ENCODE measurements at places on chromosomes 2 and 18.

DNA sequence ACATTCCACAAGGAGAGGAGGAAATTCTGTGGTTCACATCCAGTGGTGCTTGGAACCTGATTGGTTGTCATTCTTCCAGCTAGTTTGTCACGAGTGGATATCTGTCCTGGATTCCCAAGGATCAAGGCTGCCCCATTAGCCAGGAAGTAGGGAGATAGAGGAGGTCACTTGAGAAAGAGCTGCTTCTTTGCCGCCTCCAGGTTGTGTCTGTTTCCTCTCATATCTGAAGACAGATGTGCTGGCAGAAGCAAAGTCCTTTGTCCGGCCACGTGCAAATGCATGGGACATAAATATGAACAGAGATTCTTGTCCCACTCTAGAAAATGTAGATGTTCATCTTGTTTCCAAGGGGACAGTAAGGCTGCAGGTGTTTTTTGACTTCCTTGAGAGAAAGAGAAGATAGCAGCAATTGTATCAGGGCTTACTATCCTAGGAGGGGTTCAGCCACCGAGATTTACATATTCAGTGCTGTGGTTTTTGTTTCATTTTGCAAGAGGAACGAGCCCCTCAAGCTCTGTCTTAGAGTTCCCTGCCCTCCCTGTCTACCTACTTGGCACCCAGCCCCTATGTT, 174.4 kb downstream of the RPIA start:
- DNase-seq = peak; percentile 16

DNA sequence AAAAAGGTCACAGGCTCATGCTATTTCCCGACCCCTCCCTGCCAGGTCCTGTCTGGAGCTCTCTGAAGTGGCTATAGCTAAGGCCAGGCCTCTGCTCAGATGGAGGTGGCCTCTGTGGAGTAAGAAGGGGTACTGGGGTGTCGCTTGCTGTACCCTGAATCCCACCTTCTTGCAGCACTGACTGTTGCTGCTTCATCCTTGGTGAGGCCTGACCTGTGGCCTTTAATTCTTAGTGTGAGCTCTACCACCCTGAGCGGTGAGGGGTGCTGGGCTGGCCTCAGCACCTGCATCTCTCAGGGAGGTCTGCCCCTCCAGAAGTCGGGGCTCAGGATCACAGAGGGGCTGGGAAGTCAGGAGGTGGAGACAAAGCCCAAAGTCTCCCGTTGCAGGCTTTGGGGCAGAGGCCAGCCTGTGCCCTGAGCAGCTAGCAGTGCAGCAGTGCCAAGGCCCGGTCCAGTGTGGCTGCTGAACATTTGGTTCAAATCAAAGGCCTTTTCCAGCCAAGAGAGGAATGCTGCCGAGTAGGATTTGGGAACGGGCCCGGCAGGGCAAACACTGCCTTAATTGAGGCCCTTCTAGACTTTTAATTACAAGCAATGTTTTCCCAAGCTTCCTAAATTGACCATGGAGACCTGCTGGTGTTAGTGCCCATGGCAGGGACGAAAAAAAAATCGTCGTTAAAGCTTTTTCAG, 133.5 kb upstream of the HAAO start:
- DNase-seq = no peak

GRCh38 chr2:29561628-29562027, 359.8 kb downstream of the ALK start:
- no peak for DNase-seq

DNA sequence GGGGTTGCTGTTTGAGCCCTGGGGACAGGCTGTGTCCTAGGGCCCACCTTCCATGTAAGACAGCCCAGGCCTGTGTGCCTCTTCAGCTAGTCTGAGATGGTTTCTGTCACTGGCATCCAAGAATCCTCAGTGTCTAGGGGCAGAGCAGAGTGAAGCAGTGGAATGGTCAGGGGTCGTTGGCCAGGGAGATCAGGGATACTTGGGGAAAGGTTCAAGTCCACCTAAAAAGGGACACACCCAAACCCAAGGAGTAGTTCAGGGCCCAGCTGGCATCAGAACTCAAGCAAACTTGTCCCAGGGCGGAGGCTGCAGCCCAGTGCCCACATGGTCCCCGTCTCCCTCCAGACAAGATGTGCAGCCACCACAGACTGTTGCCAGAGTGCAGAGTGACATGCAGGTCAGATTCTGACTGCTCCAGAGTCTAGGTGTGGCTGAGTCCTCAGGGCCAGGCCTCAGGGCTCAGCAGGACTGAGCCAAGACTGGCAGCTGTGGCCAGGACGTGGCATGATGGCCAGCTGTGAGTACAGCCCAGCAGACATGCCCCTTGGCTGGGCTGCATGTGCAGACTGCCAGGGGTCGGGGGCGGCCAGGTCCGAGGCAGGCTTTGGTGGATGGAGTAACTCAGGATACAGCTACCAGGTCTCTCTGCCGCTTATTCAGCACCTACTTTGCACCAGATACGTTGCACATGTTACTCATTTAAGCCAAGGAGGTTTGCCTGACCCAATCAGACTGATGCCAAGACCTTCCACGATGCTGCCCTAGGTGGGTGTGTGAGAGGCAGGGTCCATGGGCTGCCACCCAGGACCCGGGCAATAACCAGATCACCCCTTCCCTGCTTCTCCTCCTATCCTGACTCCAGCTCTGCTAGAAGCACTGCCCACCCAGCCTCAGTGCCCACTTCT, 146.6 kb downstream of the SMAD7 start:
- DNase-seq = no peak

DNA sequence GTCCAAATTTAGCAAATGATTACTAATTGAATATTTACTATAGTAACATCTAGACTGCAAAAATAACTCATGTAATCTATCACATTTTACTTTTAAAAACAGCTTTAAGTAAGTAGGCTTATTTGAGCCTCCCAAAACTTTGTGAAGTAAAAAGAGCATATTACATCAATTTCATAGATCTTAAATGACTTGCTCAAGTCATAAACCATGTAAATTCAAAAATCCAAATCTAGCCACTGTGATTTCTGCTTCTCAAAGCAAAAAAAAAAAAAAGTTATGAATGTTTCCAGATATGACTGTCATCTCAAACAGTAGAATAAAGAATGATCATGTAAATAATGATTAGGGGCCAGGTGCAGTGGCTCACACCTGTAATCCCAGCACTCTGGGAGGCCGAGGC, 37.5 kb downstream of the CACNB4 start:
- no peak for DNase-seq

DNA sequence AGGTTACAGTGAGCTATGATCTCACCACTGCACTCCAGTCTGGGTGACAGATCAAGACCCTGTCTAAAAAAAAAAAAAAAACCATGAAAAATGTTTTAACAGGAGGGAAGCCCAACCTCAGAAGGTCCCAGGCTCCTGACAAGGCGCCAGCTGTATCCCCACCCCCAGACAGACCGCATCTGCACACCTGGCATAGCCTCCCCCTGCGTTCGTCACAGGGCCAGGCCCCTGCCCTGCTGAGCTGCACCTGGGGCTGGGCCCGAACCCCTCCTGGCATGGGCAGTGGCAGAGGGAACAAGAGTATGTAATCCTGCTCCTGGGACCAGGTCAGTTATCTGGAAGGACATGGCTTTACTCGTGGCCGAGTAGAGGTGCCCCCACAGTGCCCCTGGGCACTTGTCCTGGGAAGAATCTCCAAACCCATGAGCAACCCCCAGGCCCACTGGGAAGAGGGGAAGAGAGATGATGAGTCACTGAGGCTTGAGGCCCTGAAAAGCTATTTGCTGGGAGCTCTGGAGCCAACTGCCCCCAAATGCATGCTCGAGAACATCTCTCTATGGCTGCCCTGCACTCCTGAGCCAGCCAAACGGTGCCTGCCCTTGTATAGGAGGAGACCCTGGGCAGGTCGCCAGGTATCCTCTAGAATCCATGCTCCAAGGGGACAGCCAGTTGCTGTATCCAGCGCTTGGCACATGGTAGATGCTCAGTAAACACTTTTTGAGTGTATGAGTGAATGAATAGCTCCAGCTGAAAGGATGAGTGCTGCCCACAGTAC, 265.5 kb downstream of the ATAD2B start:
- DNase-seq = no peak

- no peak for DNase-seq
These were observed 284.1 kb downstream of the SLC4A3 start for GRCh38 chr2:219911541-219911940.

GRCh38 chr18:21741312-21741561, 645 bp downstream of the MIB1 start:
- no peak for DNase-seq

GRCh38 chr2:237448626-237449025, 34.7 kb upstream of the COL6A3 start:
- DNase-seq = no peak

DNA sequence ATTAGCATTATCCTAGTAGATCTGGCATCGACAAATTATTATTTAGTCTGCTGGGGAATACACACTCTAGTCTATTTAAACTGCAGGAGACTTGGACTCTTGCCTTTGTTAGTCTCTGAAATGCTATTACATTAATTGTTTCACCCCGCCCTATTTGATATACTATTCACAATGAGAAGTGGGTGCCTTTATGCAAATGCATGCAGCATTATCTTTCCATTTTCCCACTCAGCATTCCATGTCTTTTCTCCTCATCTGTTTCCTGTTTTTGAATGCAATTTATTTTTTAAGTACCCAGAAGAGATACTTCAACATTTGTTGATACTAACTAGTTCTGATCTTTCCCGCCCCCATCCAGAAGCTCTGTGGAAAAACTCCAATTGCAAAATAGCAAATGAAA, 395.3 kb upstream of the NXPH2 start:
- no peak for DNase-seq

DNA sequence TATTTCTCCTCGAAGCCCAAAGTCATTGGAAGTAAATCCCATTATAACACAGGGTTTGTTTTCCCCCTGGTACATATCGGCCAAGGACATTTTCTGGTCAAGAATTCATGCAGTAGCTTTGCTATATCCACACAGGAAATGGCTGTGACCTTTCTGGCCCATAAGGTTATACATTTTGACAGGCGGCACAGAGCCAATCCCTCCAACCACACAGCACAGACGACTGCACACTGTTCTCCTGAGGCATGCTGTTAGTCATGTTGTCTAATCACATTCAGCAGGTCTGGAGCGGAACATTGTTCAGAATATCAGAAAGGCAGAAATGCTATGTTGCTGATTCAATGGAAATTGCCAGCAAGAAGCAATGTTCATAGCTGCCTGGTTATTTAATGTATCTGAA, 742.3 kb upstream of the SLC8A1 start:
- DNase-seq = no peak

DNA sequence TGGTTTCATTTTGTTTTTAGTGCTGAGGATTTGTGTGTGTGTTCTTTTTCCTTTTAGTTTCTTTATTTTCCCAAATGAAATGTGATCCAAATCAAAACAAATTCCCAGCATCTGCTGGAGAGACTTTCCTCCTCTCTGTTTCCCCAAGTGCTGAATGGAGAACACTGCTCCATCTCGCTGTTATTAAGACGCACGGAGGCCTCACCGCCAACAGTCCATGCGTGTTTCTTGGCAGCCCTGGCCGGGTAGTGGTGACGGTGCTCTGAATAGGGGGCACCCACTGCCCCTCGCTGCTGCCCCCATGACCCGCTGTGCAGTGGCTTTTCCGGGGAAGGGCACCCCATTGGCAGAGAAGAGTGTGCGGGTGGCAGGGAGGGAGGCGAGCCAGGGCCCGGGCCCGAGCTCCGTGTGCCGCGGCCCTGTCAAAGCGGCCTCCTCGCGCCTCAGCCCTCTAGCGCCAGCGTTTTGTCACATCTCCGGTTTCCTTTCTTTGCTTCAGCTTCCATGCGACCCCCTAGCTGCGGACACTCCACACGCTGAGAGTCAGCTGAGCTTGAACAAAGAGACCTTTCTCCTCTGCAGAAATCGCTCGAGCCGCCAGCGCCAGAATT, 473.7 kb upstream of the SALL3 start:
- no peak for DNase-seq

DNA sequence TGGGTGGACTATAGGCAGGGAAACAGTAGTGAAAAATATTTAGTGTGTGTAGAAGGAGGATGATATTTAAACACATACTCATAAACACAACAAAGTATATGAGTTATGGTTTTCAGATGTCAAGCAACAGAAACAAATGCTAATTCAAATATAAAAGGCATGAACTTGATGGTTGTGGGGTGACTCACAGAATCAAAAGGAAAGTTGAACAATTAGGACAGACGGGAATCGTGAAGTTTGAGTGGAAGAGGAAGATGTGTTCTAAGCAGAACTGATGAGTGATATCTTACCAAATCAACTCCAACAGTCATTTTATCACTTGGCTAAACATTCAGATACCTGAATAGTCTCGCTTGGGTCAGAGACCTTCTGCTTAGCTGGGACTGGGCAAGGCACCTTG, 53.6 kb upstream of the ITGA6 start:
- peak; percentile 37 for DNase-seq

DNA sequence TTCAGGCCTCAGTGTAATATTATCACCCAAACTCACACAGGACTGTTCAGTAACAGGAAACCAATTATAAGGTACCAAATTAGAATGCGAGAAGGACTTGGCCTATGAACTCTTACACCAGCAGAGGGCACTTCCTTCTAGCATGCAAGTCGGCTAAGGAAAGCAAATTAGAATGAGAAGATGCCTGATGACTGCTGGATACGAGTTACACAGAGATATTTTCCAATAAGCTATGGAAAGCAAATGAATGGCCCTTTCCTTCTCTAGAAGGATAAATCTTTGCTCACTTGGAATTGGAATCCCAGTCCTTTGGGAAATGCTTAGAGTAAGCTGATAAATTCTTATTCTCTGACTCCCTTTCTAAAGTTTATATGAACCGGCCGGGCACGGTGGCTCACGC, 109.8 kb downstream of the AP1S3 start:
- DNase-seq = peak; percentile 39

GRCh38 chr2:20953146-20953824, 90.6 kb downstream of the APOB start:
- no peak for DNase-seq

- DNase-seq = no peak
These were observed 22.6 kb upstream of the USP34 start for GRCh38 chr2:61493523-61493942.

GRCh38 chr2:19649785-19650380, 251.9 kb downstream of the TTC32 start:
- DNase-seq = no peak

GRCh38 chr2:5913711-5914395, 221.7 kb downstream of the SOX11 start:
- no peak for DNase-seq

All from inflammatory macrophage (primary cell).